ENCODE measurements at places on chromosomes 7 and 10. TPM values are rescaled to one million over a fixed set of nuclear protein-coding genes. Genes with fewer than 3 reads are reported as not detected.
A peak's percentile ranks its signal among the peaks of the same experiment; 100 is the strongest.

Gene KDM7A
- 19.0 TPM for total RNA-seq

Gene ASZ1
- total RNA-seq: not detected

DNA sequence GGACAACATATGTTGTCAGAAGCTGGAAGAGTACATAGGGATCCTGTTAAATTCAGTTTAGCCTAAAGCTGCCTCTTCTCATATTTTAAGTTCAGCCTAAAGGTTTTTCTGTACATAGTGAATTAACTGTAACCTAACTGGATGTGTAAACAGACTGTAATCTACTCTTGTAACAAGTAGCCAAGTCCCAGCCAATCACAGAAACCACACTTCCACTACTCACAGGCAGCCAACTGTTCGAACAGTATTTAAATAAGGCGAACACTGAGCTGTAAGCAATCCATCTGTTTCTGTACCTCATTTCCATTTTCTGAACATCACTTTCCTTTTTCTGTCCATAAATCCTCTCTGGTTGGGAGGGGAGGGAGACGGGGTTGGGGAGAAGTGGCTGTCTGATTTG is 15.0 kb upstream of the STN1 start:
- no peaks in the 10 kb centered on the region for H3K27me3 ChIP-seq
- H3K36me3 ChIP-seq: no peaks in the 10 kb centered on the region
- no peak overlapping the region for H3K4me3 ChIP-seq
- H3K4me1 ChIP-seq: peaks cover 7% of the 10 kb centered on the region
- no peak overlapping the region for H3K27ac ChIP-seq
- no peak for DNase-seq

Gene MRLN
- total RNA-seq: not detected

Gene TMEM178B
- 4.1 TPM for total RNA-seq

DNA sequence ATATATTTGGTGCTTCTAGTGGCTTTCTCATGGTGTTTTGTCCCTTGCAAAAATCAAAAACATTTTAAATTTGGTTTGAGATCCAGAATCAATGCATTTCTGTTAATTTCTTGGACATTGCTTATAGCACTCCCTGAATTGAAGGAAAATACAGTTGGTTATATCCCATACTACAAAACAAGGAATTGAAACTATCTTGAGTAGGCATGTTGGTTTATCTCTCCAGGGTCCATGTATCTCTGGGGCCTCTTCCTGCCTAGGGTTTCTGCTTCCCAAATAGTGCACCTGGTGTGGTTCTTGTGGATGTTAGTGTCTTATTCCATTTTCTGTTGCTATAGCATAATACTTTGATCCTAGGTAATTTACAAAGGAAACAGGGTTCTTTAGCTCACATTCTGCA is 212.4 kb downstream of the CAMK1D start:
- no peaks in the 10 kb centered on the region for H3K4me1 ChIP-seq
- no peaks in the 10 kb centered on the region for H3K36me3 ChIP-seq
- H3K27ac ChIP-seq: no peak overlapping the region
- H3K4me3 ChIP-seq: no peak overlapping the region
- DNase-seq: no peak
- H3K27me3 ChIP-seq: no peaks in the 10 kb centered on the region

DNA sequence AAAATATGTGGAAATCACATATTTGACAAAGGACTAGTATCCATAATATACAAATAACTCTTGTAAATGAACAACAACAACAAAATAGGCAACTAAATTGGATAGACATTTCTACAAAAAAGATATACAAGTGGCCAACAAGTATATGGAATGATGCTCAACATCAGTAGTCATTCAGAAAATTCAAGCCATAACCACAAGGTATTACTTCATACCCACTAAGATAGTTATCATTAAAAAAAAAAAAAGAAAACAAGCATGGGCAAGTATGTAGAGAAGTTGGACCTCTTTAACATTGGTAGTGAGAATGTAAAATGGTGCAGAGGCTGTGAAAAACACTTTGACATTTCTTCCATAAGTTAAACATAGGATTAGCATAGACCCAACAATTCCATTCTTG is 80.8 kb downstream of the CYP26A1 start:
- H3K4me1 ChIP-seq: no peaks in the 10 kb centered on the region
- H3K36me3 ChIP-seq: no peaks in the 10 kb centered on the region
- DNase-seq: no peak
- H3K27me3 ChIP-seq: no peaks in the 10 kb centered on the region
- H3K4me3 ChIP-seq: no peak overlapping the region

DNA sequence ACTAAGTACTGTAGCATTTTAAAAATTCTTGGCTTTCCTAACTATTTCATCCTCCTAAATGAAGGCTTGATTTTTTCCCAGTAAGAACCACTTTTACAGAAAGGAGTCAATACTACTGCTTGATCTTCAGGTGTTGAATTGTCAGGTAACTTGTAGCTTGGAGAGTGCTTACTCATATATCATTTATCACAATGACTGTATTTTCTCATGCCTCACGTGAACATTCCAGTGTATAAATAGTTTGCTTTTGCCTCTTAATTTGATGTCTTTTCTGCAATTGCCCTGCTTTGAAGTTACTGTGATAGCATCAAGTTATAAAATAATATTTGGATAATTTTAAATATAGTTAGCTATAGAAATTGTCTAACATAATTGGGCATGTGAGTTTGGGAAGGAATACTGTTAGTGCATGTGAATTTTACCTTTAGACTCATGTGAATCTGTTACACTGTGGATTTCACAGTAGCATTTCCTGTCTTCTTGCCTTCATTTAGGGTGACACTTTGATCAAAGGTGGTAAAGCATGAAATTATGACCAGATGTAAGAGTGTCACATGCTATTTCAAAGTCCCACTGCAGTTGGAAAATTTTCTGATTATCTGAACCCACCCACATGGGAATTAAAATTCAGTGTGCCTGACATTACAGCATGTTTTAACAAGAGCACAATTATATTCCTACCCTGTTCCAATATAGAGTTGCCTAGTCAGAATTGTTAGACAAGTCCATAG is 962.8 kb downstream of the DNAJB9 start:
- H3K27ac ChIP-seq: no peak overlapping the region
- H3K4me1 ChIP-seq: peaks cover 4% of the 10 kb centered on the region
- H3K4me3 ChIP-seq: no peak overlapping the region
- H3K36me3 ChIP-seq: no peaks in the 10 kb centered on the region

DNA sequence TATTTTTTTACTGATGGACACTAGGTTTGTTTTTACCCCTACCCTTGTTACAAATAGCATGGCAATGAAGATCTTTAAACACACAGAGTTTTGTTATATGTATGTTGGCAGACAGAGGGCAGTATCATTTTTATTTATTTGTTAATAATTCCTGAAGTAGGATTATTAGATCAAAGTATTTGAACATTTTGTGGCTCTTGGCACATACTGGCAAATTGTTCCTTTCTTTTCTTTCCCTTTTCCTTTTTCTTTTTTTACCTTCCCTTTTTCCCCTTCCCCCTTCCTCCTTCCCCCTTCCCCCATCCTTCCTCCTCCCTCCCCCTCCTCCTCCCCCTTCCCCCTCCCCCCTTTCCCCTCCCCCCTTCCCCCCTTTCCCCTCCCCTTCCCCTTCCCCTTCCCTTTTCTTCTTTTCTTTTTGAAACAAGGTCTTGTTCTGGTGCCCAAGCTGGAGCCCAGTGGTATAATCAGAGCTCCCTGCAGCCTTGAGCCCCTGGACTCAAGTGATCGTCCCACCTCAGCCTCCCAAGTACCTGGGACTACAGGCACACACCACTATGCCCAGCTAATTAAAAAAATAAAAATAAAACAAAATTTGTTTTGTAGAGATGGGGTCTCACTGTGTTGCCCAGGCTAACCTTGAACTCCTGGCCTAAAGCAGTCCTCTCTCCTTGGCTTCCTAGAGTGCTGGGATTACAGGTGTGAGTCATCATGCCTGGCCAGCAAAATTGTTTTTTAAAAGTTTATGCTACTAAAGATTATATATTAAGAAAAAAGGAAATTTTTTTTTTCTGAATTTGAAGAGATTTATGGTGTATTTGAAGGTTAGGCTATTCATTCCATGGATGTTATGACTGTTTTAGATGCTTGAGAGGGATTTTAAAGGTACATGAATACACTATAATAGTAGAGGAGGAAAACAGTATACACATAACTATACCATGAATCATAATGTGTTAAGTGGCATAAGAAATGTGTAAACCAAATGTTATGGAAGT is 39.3 kb downstream of the SEPTIN7 start:
- H3K36me3 ChIP-seq: peaks cover 55% of the 10 kb centered on the region
- no peak overlapping the region for H3K27ac ChIP-seq
- H3K4me1 ChIP-seq: no peaks in the 10 kb centered on the region
- no peaks in the 10 kb centered on the region for H3K27me3 ChIP-seq

Gene ASB13
- 8.1 TPM for total RNA-seq

GRCh38 chr10:119750391-119751230 is 24.8 kb downstream of the INPP5F start:
- H3K27ac ChIP-seq: no peak overlapping the region
- H3K4me1 ChIP-seq: peaks cover 2% of the 10 kb centered on the region
- no peaks in the 10 kb centered on the region for H3K27me3 ChIP-seq
- peaks cover 22% of the 10 kb centered on the region for H3K36me3 ChIP-seq

Gene CNPY1
- not detected for total RNA-seq

- H3K27me3 ChIP-seq: no peaks in the 10 kb centered on the region
- peaks cover 63% of the 10 kb centered on the region for H3K36me3 ChIP-seq
- DNase-seq: peak; percentile 17
- no peak overlapping the region for H3K4me3 ChIP-seq
These were observed 97.3 kb downstream of the GRB10 start for GRCh38 chr7:50685135-50686065.

DNA sequence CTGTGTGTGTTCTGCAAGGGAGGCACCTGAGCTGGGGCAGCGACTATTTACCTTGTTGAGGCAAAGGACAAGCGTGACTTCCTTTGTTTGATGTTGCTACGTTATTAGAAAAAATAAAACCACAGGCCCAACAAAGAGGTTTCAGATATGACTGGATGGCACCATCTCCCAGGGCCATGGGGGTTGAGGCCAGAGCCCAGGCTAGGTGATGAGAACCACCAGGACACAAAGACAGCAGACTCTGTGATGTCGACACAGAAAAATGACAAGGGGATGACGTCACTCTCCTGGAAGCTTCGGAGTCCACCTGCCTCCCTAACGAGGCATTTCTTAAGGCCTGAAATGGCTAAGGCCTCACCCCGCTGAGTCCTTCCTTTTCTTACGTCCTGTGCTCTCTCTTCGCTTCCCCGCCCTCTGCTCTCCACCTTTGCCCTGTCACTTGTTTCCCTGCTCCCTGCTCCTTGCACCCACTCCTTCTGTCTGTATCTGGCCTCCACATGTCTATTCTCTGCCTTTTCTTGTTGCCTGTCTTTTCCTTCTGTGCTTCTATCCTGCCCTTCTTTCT is 83.0 kb upstream of the ADRB1 start:
- peaks cover 9% of the 10 kb centered on the region for H3K4me1 ChIP-seq
- no peak overlapping the region for H3K4me3 ChIP-seq
- no peak overlapping the region for H3K27ac ChIP-seq
- no peaks in the 10 kb centered on the region for H3K36me3 ChIP-seq
- peak; percentile 58 for DNase-seq

Gene PLAU
- total RNA-seq: 8.1 TPM

Gene FAM107B
- 24.0 TPM for total RNA-seq

DNA sequence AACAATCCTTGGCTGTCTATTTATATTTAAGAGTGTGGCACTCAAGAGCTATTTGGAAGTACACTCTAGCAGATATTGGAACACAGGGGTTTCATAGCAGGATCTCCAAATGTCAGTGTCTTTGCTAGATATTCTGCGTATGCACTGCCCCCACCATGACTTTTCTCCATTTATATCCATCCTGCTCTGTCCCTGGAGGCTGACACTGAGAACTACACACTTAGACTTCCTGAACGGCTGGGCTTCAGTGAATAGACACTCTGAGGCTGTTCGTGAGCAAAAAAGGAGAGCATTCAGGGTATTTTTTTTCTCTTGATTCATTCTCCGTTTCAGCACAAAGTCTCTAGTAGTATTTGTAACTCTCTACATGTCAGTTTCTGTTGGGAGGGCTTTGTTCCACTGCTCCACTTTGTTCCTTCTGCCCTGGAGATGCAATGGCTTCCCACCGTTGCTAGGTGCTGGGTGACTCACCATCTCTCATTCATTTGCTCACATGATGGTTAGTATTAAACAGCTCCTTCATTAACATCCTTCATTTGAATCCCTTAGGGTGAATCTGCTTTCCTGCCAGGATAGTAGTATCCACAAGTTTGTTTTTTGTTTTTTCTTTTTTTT is 155.9 kb upstream of the SLC13A1 start:
- H3K27ac ChIP-seq: peak overlapping the region; percentile 84
- H3K4me1 ChIP-seq: no peaks in the 10 kb centered on the region
- peak; percentile 54 for DNase-seq
- H3K36me3 ChIP-seq: no peaks in the 10 kb centered on the region
- H3K4me3 ChIP-seq: no peak overlapping the region

DNA sequence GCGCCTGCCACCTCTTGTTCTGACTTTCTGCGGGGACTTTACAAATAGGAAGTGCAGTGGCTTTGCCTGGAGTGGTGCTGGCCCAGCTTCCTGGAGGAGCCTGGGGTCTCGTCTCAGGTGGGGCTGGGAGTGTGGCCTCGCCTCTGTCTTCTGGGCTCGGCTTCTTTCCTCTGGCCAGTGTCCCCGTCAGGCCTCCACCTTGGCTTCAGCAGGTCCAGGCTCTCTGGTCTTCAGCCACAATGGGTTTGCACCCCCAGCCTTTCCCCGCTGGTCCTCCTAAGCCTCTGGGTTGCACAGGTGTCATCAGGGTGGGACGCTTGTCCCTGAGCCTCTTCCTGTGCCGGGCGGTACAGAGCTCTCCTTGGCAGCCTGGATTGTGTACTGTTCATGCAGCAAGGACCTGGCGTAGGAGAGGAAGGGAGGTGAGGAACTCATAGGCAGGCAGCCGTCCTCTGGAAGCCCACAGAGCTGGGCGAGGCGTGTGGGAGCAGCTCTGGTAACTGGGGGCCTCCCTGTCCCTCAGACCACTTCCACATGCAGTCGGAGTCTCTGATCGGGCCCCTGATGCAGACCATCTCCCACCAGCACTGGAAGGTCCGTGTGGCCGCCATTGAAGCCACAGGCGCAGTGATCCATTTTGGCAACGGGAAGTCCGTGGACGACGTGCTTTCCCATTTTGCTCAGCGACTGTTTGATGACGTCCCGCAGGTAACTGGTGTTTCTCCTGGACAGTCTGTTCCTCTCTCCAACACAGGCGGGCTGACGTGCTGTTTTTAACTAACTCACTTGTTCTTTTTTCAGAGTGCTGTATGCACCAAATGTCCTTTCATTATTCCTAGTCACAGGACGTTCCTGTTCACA is 2.3 kb upstream of the PRKAR1B start:
- H3K4me3 ChIP-seq: no peak overlapping the region
- peaks cover 40% of the 10 kb centered on the region for H3K36me3 ChIP-seq
- no peak for DNase-seq
- H3K27me3 ChIP-seq: no peaks in the 10 kb centered on the region

Gene HMX3
- not detected for total RNA-seq

Gene TFEC
- not detected for total RNA-seq

Gene PGAM2
- 1.2 TPM for total RNA-seq

All from endodermal cell (in vitro differentiated cells).